ENCODE measurements at places on chromosomes 5 and 9.

- DNase-seq, result no peak
These were observed 284.7 kb downstream of the FANCC start for GRCh38 chr9:95032580-95033341.

GRCh38 chr9:116471093-116471906 is 215.8 kb upstream of the TRIM32 start:
- DNase-seq, result no peak

DNA sequence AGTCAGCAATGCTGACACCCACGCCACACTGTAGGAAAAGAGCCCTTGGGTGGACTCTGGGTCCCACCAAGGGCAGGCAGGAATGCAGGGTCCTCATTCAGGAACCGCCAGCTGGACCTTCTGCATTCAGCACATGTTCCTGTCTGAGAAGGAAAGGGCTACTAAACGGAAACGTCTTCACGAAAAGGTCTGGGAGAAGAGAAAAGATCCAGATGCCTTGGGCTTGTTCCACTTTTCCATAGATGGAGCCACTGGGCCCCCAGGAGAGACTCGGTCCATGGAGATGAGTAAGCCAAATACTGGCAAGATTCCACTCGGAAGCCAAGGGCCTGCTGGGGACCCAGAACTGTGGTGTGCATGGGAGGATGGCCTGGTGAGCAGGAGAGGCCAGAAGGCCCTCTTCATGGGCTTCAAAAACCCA is 38.4 kb downstream of the LHFPL2 start:
- no peak for DNase-seq

- DNase-seq, result no peak
These were observed 6.4 kb upstream of the MSX2 start for GRCh38 chr5:174717826-174718455.

- DNase-seq, result no peak
These were observed 36.4 kb upstream of the DAB2 start for GRCh38 chr5:39461007-39461682.

All from stimulated activated CD4-positive, alpha-beta T cell treated with anti-CD3 and anti-CD28 coated beads, Interleukin-15, amount 100 ng/mL, for 1 hour (primary cell).